GM18507 (cell line): ENCODE measurements at places on chromosomes 5 and 9.

DNA sequence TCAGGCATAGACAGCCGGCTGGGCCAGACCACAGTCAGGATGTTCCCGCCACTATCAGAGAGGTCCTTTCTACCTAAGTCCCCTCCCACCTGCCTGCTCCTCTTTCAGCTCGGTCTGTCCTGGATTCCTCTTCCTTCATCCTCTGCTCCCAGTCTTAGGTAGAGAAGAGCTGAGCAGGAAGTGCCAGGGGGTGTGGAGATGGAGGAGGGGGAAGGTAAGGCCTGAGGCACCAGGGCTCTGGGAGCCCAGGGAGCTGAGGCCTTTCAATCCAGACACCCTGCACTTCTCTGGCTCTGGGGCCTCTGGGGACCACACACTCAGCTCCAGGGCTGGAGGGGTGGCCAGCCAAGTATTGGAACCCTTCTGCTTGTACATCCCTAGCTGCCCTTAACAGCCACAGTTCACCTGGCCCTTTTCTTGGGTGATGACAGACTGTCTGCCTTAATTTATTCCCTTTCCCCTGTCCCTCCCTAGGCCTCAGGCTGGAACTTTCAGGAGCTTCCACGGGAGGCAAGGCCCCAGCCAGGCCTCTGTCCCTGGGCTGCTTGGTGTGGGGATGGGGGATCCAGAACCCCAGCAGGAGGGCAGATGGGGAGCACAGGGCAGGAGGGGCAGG, 15.6 kb downstream of the IRF1 start:
- DNase-seq = no peak

DNA sequence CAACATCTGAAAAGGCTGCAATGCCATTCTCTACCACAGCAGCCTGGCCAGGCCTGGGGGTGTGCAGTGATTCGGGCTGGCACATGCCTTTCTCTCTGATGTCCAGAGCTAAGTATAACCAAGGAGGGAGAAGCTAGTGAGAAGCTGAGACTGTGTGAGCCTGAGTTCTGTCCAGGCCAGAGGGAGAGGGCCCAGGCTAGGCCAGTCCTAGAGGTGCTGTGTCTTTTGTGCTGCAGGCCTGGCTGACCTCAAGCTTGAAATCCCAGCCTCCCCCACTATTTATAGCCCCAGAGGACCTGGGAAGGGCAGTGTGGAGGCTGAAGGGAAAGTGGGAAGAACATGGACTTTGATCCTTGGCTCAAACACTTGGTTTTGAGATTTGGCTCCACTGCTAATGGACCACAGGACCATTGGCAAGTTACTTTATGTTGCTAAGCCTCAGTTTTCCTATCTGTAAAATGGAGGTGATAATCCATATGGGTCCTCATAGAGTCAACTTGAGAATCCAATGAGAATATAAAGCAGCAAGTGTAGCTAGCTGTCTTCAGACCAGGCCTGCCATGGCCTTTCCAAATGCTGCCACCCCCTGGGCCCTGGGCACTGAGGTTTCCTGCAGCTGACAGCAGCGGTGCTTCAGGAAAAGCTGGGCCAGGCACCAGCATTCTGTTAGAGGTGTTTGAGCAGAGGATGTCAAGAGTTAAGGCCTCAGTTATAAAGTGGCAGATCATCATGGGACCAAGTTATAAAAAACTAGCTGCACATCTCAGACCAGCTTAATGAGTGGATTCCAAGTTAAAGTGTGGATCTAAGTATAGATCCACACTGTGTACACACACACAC, 21.1 kb downstream of the BNIP1 start:
- DNase-seq = no peak

- DNase-seq = peak; percentile 15
These were observed 900 bp upstream of the HAVCR2 start for GRCh38 chr5:157109744-157110143.

DNA sequence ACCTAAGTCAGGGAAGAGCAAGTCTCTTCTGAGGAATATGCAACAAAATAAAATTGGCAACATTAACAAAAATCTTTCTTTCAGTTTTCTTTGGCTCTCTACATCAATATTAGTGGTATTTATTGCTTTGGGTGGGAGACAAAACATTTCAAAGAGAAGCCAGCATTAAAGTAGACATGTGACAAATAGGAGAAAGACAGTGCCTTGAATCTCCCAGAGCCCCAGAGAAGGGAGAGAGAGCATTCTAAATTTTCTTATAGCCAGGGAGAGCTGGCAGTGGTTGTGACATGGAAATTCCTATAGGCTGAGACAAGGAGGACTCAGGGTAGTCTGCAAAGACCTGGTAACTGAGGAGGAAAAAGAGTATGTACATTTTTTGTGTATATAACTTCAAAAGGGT, 79.4 kb upstream of the NREP start:
- DNase-seq = no peak

DNA sequence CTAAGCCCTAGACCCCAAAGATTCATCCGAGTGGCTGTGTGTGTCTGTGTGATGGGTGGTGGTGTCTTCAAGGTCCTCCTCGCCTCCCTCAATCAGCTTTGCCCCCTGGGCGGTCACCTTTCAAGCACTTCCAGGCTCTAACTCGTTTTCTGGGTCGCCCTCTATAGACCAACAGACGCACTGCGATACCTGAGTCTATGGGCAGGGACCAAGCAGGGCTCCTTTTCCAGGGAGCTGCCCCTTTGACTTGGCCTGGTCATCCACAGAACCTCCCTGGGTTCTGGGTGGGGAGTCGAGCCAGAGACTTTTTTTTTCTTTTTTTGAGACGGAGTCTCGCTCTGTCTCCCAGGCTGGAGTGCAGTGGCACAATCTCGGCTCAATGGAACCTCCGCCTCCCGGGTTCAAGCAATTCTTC, 1.1 kb downstream of the SLC27A4 start:
- DNase-seq = peak; percentile 51

DNA sequence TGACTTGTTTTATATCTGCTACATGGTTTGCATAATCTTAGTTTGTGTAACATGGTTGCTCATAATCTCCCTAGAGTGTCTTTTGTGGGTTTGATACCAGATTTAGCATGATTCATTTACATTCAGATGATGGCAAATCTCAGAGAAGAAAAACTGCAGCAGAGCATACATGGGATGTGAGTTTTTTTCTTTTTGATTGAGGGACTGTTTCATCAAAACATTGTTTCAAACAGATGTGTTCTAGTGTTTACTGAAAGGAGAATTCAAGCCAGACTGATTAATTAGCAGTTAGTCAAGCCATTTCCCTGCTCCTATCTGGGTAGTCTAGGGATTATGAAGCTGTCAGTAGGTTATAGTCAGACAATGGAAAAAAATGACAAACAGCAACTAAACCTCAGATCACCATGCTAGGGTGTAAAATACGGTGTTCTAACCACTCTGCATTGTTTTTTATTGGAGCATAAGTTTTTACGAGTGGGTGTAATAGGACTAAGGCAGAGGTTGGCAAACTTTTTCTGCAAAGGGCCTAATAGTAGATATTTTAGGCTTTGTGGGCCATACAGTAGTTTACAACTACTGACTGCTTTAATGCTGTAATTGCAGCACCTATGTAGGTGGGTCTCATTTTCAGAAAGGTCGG, 10.5 kb upstream of the GDNF start:
- no peak for DNase-seq

GRCh38 chr5:43140286-43140685, 19.6 kb downstream of the ZNF131 start:
- no peak for DNase-seq

DNA sequence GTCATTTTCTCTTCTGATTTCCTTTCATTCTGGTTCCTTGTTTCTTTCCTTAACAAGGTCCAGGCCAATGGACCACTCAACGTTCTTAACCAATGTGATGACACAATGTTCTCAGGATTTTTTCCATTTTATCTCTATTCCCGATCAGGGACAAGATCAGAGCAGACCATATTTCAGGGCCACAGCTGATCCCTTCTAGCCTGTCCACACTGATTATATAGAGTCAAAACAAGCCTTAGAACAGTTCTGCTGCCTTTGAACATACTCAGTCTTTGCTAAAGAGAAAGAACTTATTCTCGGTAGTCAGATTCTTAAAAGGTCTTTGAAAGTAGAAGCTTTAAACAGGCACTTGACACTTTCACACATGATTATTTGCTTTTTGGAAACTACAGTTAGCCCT, 188.4 kb downstream of the ADAMTSL1 start:
- DNase-seq = no peak

- no peak for DNase-seq
These were observed 20.3 kb downstream of the PAEP start for GRCh38 chr9:135581636-135582426.

GRCh38 chr5:128426090-128426534, 111.9 kb downstream of the FBN2 start:
- DNase-seq = no peak

DNA sequence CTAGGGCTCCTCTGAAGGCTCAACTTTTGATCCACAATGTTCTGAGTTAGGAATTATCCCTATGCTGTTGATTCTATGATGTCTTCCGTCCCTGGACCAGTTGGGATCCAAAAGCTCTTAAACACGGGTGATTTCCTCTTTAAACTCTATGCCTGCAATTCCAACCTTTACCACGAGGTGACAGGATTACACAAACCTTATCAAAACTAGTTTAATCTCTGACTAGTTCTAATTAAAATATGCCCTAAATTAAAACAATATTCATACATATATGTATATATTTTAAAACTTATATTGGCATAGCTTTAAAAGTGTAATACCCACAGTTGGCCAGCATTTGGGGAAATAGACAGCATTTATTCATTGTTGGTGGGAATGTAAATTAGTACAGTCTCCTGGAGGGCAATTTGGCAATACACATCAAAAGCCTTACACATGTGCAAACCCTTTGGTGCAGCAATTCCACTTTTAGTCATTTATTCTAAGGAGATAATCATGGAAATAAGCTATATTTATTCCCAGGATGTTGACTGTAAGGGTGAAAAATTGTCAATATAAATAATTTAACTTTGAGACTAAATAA, 51.6 kb upstream of the PHYKPL start:
- DNase-seq = no peak

GRCh38 chr5:96054311-96055030, 92.8 kb upstream of the ELL2 start:
- no peak for DNase-seq

GRCh38 chr5:96114736-96115135, 153.1 kb upstream of the ELL2 start:
- no peak for DNase-seq

- DNase-seq = no peak
These were observed 3.7 kb downstream of the C9 start for GRCh38 chr5:39360471-39361111.
